Fibroblast of upper back skin (primary cell): ENCODE measurements at places on chromosomes 12 and 14.
A peak's percentile ranks its signal among the peaks of the same experiment; 100 is the strongest.

GRCh38 chr14:68518761-68519670 lies 273.9 kb downstream of the ZFP36L1 start:
- no peak for DNase-seq

DNA sequence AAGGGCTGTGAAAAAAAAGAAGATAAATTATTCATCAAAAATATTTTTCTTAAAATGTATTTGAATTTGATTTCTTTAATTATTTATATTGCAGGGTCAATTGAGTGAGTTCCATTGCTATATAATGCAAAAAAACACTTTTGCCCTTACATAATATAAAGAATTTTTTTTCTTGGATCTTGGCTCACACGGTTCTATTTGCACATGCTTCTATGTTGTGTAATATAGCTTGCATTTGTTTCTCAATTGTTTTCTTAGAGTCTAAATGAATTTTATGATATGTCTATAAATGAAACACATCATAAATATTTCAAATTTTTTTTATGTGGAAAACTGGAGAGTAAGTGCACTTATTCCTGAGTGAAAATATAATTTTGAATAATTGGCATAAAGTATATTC lies 694.2 kb downstream of the SLC6A15 start:
- no peak for DNase-seq

DNA sequence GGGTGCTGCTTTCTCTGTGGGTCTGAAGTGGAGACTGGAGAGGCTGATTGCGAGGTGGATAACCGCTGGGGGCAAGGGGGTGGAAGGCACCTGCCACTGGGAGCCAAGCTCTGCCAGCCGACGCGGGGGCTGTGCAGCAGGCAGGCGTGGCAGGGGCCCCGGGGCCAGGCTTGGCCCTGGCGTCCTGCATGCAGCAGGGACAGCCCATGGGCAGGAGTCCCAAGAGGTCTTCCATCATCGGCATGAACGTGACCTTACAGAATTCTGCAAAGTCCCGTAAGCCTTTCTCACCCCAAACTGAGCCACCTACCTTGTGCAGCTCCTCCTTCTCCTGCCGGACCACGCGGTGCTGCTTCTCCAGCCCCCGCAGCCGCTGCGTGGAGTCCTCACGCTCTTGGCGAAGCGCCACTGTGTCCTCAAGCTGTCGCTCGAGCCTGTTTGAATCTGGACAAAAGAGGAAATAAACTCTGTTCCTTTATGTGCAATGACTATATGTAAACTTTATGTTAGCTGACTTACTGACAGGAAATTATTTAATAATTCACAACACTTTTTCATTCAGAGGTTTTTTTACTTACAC lies 51.3 kb downstream of the AMN start:
- no peak for DNase-seq

- no peak for DNase-seq
These were observed 91.4 kb upstream of the CPM start for GRCh38 chr12:69024413-69024812.

DNA sequence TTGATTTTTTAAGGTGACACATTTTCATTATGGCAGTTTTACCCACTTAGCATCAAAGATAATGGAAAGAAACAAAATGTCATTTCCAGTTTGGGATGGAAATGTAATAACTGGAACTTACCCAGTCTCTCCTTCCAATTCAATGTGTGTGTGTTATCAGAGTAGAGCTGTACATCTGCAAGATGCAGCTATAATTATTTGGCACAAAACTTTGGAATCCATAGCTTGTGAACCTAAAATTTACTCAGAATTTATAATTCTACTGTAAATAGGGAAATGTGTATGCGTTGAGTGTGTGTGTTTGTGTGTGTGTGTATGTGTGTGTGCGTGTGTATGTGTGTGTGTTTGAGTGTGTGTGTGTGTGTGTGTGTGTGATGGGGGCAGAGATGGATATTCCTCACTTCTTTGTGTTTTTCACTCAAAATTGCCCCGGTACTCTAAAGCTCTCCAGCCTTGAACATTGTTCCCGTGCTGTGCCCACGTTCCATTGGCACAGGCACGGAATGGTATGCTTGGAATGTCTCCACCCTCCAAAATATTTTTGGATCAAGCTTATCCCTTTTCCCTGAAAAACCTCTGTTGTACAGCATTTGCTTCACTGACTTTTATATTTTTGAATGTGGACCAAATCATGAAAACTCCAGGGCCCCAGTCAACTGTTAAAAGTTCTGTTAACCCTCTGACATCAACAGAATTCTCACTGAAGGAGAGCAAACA lies 150.2 kb upstream of the BMP4 start:
- no peak for DNase-seq

DNA sequence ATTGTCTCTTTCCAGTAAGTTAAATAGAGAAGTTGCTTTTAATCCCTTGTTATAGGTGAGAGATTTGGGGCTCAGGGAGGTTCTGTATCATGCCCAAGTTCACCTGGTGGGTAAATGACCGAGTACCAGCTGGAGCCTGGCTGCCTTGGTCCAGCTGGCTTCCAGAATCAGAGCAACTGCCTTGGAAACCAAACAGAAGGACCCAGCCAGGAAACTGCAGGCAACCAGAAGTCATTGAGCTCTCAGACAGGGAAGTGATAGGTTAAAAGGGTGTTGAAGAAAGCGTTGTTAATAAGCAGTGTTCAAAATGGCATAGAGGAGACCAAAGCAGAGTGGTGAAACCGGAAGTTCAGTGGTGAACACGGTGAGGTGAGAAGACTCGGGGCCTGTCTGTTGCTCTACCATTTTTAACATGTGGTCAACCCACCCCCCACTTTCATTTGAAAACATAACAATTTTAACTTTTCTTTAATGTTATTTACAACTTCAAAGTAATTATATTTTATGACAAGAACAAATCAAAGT lies 54.9 kb downstream of the PLEKHG7 start:
- no peak for DNase-seq

- peak; percentile 16 for DNase-seq
These were observed 19.7 kb upstream of the NGB start for GRCh38 chr14:77290705-77291104.

DNA sequence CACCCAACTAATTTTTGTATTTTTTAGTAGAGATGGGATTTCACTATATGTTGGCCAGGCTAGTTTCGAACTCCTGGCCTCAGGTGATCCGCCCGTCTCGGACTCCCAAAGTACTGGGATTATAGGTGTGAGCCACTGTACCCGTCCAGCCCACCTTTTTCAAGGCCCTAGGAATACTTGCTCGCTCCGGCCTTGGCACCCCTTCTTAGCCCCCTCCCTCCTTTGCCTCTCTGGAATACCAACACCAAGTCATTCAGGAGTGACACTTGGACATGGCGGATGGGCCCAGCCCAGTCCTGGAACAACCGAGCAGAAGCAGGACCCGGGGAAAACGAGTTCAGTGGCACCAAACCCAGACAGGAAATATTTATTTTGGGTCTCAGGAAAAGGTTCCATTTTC lies 29.1 kb downstream of the PLEKHG3 start:
- no peak for DNase-seq

DNA sequence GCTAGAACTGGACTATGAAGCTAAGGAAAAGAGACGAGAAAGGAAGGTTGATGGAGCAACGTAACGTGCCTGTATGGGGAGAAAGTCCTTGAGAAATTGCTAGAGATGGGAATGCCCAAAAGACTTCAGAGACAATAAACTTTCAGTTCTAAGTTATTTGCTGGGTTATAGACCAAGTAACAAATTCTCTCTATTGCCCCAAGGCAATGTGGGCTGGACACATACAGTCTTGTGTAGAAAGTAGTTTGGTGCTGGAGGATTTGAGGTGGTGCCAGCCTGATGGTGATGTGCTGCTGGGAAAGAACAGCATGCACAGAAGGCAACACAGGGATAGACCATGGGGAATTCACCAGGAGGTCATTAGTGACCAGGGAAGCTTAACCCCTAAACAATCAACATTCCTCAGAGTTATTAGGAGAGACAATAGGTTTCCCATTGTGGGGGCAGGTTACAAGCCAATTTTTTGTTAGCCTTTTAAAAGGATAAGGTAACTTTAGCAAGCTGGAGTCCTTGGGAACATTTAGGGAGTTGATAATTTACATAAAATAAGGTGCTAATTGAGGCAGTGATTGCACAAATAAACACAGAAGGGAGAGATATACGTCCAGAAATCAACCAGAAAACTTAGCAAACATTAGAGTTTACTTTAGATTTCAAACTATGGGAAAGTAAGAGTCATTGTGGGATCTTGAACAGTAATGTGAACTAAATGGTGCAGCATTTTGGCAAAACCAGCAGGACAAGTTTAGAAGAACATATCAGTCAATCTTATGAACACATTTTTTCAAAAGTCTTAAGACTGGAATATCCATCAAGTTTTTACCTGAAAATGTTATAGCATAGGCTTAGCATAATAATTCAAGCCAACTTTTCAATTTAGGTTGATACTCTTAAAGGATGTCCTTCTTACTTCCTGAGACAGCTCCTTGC lies 61.4 kb downstream of the LMNTD1 start:
- DNase-seq, result no peak

GRCh38 chr12:76237086-76237701 lies 111.0 kb downstream of the BBS10 start:
- DNase-seq, result no peak

GRCh38 chr14:22482782-22483553 lies 106.1 kb downstream of the DAD1 start:
- no peak for DNase-seq
